ENCODE measurements at places on chromosomes 3 and 15.
A peak's percentile ranks its signal among the peaks of the same experiment; 100 is the strongest.

DNA sequence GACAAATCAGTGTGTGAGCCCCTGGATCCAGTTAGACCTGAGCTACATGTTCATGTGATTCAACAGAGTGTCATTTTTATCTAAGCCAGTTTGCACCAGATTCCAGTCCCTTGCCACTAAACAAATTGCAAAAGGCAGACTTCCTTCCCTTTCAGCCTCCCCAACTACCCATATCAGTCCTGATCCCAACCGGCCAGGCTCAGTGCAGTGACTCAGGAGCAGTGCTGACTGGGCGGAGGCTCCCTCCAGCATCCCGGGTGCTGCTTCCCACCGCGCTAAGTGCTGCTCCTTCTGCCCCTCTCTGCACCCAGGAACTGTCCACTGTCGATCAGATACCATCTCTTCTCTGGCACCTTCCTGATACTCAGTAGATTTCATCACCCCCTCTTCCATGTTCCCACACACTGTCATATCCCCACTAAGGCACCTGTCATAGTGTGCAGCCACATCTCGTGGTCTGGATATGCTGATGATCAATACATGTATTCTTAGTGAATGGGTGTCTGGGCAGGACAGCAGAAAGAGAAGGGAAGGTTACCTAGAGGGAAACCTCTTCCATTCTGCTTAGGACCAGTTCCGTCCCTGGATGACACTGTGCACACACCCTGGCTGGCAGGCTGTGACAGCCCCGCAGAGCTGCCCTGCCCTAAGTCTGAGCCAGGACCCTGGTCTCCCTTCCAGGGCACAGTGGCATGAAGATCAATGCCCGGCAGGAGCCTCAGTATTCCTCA is 108.8 kb upstream of the RAD18 start:
- DNase-seq = no peak

- DNase-seq = no peak
Measured at GRCh38 chr3:169072494-169072893, 591.0 kb downstream of the MECOM start.

GRCh38 chr3:106048946-106049481 is 180.2 kb upstream of the CBLB start:
- no peak for DNase-seq

DNA sequence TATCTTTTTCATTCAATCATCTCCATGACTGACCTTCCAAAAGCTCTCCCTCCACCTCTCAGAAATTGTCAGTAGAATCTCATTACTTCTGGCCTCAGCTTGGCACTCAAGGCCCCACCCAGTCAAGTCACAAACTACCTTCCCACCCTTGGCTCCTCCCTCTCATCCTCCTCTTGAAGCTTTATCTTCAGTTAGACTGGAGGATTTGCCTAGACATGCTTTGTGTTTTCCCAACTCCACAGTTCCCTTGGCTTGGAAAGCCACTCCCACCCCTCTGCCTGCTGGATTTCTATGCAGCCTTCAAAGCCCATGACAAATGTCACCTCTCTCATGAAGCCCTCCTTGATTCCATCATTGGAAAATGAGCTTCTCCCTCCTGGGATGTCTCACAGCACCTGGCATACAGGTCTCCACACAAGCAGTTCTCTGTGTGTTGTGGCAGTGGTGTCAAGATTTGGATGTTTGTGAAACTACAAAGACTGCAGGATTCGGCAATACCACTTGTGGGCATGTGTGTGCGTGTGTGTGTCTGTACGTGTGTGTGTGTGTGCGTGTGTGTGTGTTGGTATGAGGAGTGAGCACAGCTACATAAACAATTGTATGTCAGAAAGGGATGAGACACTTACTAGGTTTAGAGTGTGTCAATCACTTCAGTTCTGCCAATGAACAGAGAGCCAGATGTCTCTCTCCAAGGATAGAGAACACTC is 45.3 kb upstream of the VPS8 start:
- DNase-seq = no peak

DNA sequence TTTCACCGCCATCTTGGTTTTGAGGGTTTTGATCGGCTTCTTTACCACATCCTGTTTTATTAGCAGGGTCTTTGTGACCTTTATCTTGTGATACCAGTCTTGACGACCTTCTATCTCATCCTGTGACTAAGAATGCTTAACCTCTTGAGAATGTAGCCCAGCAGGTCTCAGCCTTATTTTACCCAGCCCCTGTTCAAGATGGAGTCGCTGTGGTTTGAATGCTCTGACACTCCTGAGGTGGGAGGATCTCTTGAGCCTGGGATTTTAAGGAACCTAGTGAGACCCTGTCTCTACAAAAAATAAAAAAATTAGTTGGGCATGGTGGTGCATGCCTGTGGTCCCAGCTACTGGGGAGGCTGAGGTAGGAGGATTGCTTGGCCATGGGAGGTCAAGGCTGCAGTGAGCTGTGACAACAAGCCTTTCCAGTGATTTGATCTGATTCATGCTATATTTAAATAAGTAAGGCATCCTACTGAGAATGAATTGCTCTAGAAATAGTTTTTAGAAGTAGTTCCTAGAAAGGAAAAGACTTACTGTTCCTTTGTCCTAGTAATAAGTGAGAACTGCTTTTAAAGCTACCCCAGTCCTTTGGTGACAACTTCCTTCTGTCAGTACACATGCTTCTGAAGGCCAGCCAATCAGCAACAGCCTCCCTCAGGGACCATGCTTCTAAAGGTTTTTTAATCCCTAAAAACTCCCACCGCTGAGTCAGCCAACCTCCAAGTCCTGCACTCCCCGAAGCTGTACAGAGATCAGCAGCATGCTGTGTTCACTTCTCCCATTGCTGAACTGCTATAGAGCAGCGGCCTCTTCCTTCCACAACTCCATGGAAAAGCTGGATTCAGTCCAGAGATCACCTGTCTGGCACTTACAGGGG is 9.1 kb upstream of the CEMIP start:
- no peak for DNase-seq

GRCh38 chr15:70172124-70172523 is 74.4 kb upstream of the TLE3 start:
- DNase-seq = no peak

GRCh38 chr3:46725621-46726314 is 8.1 kb upstream of the PRSS50 start:
- no peak for DNase-seq

DNA sequence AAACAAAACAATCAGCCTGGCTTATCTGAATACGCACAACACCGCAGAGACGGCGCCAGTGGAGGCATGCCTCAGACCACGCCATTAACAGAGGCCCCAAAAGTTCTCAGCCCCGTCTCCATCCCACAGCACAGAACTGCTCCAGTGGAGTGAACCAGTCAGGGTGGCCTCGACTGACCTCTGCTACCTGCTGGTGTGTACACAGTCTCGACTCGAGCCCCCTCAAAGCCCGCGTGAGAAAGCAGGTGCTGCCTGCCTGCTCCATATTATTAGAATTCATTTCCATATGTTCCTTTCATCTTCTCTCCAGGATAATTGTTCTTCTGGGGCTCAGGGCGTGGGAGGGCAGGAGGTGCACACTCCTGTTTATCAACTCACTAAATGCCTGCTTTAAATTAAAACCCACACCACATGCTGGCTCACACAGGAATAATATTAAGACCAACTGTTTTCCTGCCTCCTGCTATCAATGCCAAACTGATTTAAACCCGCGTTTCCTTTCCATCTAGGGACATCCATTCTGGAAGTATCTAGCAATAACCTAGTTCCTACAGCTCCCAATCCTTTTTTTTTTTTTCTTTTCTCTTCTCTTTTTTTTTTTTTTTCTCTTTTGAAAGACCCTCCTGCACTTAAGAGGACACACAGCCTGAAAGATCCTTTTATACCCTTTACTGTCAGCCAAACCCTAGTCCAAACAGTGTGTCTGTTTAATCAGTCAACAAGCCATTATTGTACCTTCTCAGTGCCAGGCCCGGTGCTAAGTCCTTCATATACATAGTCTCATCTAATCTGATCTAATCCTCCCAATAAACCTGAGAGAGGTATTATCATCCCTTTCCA is 101.2 kb downstream of the TLE3 start:
- no peak for DNase-seq

GRCh38 chr15:87567406-87568030 is 689.0 kb downstream of the NTRK3 start:
- no peak for DNase-seq

- peak; percentile 28 for DNase-seq
Measured at GRCh38 chr3:107938143-107938542, 152.7 kb downstream of the CD47 start.

DNA sequence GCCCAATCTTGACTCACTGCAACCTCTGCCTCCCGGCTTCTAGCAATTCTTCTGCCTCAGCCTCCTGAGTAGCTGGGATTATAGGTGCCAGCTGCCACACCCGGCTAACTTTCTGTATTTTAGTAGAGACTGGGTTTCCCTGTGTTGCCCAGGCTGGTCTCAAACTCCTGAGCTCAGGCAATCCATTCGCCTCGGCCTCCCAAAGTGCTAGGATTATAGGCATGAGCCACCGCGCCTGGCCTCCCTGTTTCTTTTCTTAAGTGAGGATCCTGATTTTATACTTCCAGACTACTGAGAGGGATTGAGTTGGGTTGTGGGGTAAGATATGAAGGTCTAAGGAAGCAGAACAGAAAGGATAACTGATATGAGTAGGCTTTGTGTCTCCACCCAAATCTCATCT is 106.8 kb downstream of the CNTN3 start:
- DNase-seq = no peak

GRCh38 chr15:32656091-32656490 is 14.6 kb downstream of the SCG5 start:
- DNase-seq = no peak

DNA sequence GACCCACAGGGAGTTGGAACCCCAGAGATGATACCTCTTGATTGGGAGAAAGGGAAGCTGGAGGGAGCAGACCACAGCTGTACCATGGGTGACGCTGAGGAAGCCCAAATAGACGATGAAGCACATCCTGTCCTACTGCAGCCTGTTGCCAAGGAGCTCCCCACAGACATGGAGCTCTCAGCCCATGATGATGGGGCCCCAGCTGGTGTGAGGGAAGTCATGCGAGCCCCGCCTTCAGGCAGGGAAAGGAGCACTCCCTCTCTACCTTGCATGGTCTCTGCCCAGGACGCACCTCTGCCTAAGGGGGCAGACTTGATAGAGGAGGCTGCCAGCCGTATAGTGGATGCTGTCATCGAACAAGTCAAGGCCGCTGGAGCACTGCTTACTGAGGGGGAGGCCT is 201.1 kb downstream of the AKAP13 start:
- peak; percentile 72 for DNase-seq

DNA sequence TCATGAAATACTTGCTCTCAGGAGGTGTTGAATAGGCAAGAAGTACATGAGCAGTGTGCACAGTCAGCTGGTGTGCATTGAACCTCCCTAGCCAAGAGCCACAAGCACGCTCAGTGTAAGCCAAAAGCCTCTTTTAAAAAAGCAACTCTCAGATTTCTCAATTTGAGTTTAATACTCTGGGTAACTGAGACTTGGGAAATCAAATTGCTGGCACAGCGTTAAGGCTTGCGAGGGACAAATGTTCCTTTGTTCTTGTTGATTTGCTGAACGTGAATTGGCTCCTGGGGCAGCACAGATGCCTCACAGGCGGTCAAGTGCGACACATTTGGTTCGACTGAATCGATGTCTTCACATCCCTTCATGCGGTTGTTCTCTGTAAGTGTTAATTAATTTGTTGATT is at the start of gene FAM240A:
Gene FAM240A, plus strand, starts transcription at position 202 of the 400 bp plus-strand sequence. Its CDS starts 159 bp downstream, at position 361.
- DNase-seq = no peak

DNA sequence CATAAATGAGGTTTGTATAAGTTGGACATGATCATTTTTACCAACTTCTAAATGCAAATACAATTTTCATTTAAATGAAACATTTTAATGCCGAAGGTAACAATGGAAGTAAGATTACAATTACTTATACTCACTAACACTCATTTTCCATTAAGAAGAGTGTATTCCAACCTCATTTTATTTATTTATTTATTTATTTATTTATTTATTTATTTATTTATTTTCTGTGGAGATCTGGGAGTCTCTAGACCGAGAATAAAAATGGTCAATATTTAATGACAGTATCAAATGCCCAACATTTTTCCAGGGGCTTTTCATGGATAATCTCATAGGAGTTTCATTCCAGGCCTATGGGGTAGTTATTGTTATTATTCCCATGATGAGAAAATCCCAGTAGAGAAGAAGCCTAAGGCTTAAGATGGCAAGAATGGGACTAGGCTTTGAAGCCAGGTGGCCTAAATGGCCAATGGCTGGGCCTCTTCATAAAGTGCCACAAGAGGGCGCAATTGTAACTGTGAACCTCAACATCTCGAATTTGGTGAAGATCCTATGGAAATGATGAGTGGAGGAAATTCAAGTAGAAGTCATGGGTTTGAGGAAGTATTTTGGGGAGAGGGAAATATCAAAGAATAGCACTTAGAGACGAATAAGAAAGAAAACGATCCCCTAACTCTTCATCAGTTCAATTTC is 21.3 kb downstream of the VGLL3 start:
- no peak for DNase-seq

- DNase-seq = no peak
Measured at GRCh38 chr3:188041895-188042294, 112.1 kb upstream of the LPP start.

DNA sequence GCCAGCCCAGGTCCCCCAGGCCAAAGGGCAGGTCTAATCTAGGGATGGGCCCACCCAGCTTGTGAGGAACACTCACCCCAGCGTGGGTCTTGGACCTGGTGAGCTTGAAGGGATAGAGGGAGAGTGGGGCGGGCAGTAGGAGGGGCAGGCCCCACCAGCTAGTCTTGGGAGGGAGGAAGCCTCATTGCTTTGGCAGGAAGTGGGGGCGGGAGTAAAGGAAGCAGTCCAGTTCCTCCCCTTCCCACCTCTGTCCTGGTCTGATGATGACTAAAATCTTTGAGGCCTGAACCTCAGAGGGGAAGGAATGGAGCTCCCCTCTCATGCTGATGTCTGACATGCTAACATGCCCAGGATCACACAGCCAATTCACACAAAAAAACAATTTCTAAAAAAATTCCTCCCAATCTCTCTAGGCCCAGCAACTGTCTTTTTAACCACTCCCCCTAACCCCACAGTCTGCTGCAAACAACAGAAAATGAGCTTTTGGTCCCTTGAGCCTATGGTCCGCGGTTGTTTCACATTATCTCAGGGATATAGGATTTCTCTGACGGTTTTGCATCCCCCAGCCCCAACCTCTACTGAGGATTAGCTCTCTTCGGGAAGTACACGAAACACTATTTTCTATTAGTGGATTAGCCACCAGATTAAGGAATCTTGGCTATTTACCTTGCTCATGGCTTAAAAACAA is 30.7 kb upstream of the DUSP7 start:
- no peak for DNase-seq

- DNase-seq = no peak
Measured at GRCh38 chr15:29393443-29393842, 123.8 kb upstream of the NSMCE3 start.

DNA sequence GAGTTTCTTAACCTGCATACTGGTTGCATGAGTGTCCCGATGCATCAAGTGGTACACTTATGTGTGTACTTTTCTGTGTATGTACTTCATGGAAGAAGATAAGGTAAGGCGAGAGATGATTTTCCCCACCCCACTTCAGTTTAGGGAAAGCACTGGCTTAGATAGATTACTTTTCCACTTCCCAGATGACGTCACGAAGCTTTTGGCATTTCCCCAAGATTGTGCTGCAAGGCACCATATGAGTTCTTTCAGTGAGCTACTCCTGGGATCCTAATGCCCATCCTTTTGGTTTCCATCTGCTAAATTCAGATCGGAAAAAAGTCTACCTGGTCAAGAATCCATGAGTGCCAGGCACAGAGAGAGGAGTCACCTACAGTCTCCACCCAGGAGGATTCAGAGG is 4.5 kb downstream of the IL17RB start:
- DNase-seq = no peak

Measured in Peyer's patch (tissue), 4 donors.